ENCODE measurements at places on chromosomes 3 and 15.
A peak's percentile ranks its signal among the peaks of the same experiment; 100 is the strongest.

DNA sequence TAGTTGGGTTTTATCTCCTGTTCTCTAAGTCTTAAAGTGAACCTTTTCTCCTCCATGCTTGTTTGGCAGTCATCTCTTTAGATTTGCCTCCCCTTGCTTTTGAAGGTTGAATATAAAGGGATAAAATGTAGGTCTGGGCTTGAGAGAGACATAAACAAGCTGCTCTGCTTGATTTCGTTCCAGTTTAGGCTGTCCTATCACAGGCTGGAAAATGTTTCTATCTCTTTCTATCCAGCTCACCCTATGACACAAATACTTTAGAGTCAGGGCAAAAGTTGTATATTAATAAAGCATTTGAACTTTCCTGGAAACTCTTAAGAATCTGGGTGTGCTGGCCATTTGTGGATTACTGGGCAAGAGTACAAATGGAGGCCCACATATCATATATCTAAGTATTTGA is 29.5 kb upstream of the ZBBX start:
- no peak for DNase-seq

- no peak for DNase-seq
These were observed 23.8 kb upstream of the SNX22 start for GRCh38 chr15:64127521-64128270.

DNA sequence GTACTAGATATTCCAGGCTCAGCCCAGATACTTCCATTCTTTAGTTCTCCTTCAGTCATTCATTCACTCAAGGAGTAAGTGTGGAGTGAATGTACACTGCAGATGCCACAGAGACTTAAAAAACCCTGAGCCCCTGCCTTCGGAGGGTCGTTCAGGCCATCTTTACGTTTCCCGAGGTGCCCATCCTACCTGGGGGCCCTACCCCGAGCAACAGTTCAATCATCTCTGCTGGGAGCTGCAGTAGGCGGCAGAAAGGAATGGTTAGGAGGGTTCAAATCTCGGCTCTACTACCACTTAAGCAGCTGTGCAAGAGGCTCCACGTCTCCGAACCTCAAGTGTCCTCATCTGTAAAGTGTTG is 613 bp downstream of the SEC13 start:
- DNase-seq = no peak

GRCh38 chr3:112136959-112137693 is 4.1 kb upstream of the GCSAM start:
- DNase-seq = no peak

DNA sequence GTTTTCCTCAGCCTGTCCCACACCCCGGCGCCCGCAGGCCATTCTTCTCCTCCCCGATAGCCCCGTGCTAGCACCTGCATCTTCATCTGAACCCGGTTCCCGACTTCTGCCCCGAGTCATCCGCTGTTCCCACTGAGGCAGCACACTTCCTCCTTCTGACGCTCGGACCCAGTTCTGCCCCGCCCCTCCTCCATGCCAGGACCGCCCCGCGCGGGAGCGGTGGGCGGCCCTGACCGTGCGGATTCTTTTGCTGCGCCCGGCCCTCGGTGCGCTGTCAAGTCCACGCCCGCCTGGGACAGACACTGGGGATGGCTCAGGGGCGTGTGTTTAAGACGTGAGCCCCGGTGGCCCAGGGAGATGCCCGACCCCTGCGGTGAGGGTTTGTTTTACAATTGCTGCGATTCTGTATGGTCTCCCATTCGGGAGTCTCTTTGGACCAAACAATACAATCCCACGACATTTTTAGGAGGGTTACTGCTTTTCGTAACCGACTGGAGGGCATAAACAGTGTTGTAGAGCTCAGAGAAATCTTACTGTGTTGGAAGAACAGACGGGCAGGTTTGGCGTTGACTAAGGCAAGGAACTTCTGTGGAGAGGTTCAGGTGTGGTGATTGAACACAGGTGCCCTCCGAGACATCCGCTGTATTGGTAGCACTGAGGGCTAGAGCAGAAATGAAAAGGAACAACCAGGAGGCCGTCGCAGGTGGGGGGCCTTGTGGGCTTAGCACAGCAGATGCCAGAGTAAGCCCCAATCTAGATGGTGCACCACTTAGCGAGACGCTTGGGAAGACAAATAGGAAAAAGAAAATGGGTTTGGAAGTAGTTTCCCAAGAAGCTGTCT is 716 bp downstream of the PTPN23 start:
- peak; percentile 62 for DNase-seq

GRCh38 chr15:96627031-96627568 is 296.6 kb downstream of the NR2F2 start:
- DNase-seq = no peak

DNA sequence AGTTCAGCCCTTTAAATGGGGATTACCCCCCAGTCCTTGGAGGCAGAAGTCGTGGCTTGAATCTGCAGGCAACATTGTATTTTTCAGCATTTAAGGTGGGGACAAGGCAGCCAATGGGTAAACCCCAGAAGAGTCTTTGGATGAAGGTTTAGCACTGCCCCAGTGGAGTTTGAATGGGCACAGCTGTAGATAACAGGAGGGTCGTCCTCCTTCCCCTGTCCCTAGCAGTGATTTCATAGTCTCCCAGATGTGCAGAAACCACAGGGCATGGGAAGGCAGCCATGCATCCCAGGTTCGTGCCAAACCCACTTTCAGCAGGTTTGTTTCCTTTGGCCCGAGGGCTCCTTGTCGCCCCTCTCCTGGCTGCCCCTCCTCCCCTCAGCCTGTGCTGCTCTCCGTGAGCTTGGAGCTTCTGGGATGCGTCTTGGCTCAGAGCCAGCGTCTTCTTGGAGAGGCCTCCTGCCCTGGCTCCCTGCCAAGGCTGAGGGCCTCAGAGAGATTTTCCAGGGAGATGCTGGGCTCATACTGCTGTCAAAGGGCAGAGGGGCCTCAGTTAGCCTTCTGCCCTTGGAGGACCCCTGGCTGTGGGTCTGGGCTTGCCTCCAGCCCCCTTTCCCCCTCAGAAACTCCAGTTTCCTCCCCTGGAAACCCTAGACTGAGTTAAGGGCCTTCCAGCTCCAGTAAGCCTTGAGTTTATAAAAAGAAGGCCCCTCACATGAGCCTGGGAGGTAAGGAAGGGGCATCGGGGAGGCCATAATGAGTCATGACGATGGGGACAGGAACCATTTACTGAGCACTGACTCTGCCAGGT is 48.9 kb upstream of the POLG start:
- DNase-seq = peak; percentile 54

- DNase-seq = no peak
These were observed 45.3 kb upstream of the VPS8 start for GRCh38 chr3:184766555-184767261.

GRCh38 chr3:107206945-107207344 is 170.3 kb upstream of the CCDC54 start:
- DNase-seq = no peak
